ENCODE measurements at places on chromosomes 4 and X.

DNA sequence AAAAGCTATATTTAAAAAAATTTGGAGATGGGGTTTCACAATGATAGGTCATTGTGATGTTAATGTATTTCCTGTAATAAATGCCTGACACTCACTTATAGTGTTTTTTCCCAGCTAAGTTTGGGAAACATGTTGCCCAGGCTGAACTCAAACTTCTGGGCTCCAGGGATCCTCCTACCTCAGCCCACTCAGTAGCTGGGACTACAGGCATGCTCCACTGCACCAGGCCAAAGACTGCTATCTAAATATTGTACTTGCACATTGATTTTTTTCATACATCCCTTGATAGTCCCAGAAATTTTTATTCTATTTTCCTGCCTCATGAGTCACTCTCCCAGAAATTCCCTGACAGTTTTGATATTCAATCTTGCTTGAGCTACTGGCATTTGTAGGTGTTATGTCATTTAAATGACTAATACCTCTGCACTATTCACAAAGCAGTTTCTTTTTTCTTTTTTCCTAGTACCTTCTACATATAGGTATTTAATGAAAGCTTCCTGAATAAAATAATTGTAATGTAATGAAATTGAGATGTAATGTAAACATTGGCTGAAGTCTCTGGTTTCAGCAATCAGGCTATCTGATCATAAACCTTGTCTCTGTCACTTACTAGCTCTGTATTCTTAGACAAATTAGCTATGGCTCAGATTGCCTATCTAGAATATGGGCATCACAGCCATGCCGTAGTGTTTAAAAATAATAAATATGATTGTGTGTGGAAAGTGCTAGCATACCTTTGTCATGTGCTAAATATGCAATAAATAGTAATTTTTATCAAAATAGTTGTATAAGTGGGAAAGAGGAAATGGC lies 1973.0 kb upstream of the AGA start:
- DNase-seq = no peak

DNA sequence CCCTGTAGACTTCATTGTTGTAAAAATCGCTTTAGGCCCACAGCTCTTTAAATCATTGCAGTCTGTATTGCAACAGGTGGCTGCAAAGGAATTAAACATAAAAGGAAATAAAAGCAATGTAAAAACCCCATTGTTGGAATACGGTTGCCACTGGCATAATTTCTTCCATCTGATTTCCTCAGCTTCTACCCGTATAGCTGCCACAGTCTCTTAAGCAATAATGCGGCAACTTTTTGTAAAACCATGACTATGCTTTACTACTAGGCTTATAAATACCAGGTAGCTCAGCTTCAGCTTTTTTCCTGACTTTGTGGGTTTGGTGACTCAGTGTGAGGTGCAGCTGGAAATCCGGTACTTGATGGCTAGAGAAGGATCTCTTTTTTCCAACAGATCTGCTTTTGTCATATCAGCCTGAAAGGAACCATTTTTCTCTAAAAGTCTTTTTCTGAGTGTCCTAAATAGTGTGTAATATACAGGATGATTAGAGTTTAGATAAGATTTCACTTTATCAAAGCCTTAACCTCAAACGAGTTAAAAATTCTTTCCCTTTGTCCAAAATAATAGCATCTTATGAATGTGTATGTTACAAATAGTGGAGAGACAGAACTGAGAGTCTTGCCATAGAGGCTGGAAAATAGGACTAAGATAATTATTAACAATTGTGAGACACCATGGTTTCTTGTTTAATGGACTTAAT lies 268.0 kb downstream of the ADGRL3 start:
- peak; percentile 72 for DNase-seq

GRCh38 chrX:23383411-23383810 lies 48.8 kb downstream of the PTCHD1 start:
- DNase-seq = no peak

DNA sequence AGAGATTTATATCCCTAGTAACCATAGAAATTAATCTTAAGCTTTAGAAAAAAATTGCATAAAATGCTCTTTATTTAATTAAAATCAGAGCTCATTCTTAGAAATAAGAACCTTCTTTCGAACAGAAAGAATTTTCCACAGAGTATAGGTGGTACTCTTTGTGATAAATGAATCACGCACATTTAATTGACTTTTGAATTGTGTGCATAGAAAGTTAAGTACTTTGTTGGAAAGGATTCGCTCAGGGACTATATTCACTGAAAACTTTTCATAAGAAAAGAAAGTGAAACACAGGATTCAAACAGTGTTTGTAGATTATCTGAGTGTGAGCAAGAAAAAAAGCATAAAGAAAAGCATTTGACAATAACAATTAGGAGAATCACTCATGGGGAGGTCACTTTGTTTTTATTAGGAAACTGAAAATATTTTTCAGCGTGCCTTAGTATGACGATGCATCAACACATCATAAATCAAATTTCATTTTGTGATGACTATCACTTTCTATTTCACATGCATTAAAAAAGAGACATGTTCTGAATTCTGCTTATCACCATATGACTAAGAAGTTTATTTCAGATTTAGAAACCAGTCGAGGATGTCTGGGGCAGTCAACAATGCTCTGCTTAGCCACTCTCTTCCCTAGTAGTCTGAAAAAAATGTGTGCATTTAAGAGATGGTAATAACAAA lies 49.5 kb downstream of the STX18 start:
- DNase-seq = no peak

GRCh38 chr4:78922207-78922606 lies 17.0 kb downstream of the PAQR3 start:
- no peak for DNase-seq

GRCh38 chrX:27619975-27620374 lies 29.8 kb downstream of the DCAF8L2 start:
- no peak for DNase-seq

GRCh38 chr4:3079694-3080123 lies 5.2 kb downstream of the HTT start:
- DNase-seq = peak; percentile 79

DNA sequence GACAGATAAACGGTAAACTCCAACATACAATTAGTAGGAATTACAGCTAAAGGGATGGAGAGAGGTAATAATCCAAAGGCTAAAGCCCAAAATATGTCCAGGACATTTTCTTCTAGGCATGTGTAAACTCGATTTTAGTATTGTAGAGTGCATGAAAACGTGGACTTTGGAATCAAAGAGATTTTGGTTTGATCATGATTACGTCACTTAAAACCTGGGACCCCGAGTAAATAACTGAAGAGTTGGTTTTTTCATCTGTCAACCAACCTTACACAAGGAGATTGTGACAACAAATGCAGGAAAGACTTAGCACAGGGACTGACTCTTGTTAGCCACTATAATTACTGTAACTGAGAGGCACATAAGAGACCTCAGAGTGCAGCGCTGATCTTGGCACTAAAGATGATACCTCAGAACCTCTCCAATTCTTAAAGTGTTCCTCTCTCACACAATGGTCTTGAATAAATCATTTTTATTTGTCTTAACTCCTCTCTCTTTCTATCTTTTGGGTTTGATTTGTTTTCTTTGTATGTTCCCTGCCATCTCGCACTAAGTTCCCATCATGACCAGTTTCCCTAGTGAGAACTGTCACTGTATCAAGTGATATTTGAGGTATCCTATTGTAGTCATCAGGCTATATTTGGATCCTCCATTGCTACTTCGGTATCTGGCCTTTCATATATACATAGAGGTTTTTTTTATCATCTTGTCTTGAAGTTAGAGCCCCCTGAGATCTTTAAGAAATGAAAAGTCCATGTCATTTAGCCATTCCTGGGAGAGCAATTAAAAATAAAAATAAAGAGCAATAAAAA lies 32.2 kb upstream of the MSL3 start:
- DNase-seq = no peak

- no peak for DNase-seq
Measured at GRCh38 chr4:108109997-108110416, 58.7 kb downstream of the LEF1 start.

GRCh38 chr4:915041-915474 lies 17.1 kb downstream of the GAK start:
- DNase-seq = no peak

DNA sequence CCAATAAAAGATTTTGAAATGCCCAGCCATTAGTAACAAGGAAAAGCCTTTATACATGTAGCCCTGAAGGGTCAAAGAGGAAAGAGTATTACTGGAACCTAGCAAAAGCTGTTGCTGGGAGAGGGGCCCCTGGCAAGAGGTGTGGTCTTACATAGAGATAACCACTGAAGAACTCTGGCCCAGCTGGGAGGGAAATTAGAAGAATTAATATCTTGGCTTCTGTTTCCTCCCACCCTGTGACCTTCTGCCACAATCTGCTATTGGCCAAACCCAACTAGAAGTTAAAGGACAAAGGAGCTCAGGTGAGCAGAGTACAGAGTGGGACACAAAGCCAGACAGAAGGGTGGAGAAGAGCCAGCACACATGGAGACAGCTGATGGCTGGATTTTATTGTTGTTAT lies 39.3 kb upstream of the CCNG2 start:
- no peak for DNase-seq

GRCh38 chr4:5976921-5977320 lies 41.3 kb downstream of the C4orf50 start:
- DNase-seq = no peak

DNA sequence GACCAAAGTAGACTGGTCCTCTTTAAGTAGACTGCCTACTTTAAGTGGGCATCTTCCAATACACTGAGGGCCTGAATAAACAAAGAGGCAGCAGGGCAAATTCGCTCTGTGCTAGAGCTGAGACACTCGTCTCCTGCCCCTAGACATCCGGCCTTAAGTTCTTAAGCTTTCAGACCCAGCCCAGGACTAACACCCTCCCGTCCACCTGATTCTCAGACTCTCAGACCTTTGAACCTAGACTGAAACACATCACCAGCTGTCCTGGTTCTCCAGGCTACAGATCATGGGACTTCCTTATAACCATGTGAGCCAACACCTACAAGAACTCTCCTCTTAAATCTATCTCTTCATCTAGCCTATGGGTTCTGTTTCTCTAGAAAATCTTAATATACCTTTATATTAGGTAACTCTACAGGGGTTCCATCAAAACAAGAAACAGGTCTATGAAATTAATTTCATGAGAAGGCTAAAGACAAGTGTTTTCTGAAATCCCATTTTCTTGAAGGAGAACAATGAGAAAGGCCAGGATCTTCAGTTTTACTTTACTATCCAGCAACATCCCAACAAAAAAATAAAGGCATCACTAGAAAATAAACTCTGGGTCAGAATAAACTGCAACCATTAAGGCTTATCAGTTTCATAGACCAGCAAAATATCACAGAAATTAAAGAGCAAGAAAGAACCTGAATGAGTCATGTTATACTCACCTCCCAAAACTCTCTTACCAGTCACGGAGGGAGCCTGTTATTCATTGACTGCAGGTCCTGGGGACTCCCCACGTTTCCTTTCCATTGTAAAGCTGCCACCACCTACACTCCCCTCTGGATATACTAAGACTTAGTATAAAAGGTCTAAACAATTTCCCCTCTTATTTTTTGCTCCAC lies 14.8 kb downstream of the ADGRA3 start:
- no peak for DNase-seq

GRCh38 chr4:139666735-139667281 lies 1.2 kb downstream of the MGST2 start:
- peak; percentile 92 for DNase-seq

DNA sequence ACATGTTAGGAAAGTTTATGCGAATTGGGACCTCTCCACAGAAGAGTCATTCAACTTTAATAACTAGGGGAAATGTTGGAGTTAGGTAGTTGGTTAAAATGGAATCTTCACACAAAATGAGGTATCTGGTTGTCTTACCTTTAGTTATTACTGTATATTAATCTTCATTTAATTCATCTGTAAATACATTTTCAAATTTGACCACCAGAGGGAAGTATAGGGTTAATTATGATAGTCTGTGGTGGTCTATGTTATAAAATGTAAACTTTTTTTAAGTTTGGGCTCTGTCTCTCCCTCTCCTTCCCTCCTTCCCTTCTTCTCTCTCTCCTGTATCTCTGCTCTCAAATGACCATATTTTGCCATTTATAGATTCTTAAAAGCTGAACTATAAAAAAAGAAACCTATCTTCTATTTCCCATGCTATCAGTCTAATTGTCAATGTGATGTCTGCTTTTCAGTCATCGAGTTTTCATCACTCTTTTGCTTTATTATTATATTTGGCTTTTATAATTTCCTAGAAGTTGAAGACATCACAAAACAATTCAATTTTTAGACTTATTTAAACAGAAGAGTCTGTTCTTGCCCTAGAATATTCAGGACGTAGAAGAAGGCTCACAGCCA lies 49.8 kb downstream of the TMEM144 start:
- DNase-seq = no peak

DNA sequence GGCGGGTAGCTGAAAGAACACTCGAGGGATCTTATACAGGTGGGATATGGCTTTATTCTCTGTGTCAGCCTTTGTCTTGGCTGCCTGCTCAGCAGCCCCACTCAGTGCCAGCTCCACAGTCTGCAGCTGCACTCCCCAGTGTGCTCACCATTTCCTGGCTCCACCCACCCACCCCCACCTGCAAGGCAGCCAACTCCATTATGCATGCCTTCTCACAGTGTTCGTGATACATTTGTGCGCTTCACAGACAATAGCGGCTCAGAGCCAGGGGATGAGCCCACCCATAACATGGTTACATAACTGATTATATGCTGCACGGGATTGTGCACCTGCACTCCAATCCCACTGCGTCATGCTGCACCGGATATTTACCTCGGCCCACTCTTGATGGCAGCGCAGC lies 8.8 kb upstream of the TMEM128 start:
- DNase-seq = no peak

GRCh38 chr4:87049508-87049907 lies 114.7 kb downstream of the AFF1 start:
- no peak for DNase-seq

DNA sequence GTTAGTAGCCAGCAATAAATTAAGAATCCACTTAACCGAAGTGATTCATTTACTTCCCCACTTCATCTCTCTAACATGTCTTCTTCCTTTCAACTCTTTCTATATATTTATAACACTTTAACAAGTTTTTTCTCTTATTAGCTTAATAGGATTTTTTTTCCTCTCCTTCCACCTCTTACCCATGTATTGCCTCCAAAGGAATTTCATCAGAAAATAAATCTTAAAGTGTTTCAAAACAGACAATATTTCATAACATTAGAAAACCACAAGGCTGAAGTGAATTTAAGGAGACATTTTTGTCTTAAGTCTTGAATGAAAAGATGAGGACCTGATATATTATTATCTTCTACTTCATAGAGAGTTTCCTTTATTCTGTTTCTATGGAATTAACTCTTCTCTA lies 101.5 kb downstream of the PDGFC start:
- DNase-seq = no peak

GRCh38 chrX:152861116-152861515 lies 30.3 kb downstream of the NSDHL start:
- DNase-seq = peak; percentile 34

DNA sequence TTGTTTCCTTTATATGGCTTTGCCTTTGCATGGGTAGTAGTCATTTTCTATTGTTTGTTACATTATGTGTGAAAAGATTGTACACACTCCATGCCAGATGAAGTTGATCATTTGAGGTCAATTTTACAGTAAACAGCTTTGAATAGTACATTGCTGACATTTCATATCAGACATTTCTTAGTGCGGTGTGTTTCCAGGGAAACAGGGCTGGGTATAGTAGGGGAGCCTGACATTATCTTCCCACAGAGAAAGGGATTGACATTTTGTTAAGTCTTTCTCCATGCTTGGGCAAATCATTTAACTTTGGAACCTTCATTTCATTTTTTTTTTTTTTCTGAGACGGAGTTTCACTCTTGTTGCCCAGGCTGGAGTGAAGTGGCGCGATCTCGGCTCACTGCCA lies 5.0 kb downstream of the FUNDC2 start:
- no peak for DNase-seq

GRCh38 chrX:72045552-72046277 lies 86.0 kb downstream of the RTL5 start:
- no peak for DNase-seq

Measured in GF-D8 (cell line).